ENCODE measurements at places on chromosomes 11 and 22. TPM values are rescaled to one million over a fixed set of nuclear protein-coding genes. Genes with fewer than 3 reads are reported as not detected.

OR9G1 gene
- not detected for total RNA-seq

NRGN gene
- total RNA-seq: 2.6 TPM

FBLN1 gene
- total RNA-seq: 0.65 TPM

DDI1 gene
- total RNA-seq: not detected

C11orf86 gene
- not detected for total RNA-seq

NCAM1 gene
- 1.6 TPM for total RNA-seq

SCN4B gene
- under 0.01 TPM for total RNA-seq
